ENCODE measurements at places on chromosomes 16 and 17.

DNA sequence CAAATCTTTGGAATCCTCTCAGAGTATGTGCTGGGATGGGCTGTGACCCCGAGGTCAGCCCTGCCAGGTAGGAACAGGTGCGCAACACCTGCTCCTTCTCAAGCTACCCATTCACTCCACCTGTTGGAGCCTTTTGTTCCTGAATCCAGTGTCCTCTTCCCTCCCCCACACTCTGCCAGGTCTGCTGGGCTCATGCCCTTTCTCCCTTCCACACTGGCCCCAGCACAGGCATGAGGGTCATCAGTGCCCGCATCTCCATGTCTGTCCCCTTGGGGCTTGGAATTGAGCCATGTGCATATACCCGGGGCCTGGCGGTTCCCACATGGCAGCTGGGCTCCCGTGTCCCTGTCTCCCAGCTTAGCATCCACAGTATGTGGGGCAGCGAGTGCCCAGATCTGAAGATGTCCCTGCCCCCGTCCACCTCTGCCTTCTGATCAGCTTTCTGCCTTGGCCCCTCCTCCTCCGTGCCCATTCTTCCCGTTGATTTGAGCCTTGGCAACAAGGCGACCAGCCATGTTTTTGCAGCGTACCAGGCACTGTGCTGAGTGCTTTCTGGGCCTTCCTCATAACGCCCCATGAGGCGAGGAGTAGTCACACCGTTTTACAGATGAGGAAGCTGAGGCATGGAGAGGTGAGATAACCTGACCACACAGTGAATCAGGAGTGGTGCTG lies 102.2 kb downstream of the RAP1GAP2 start:
- no peak for DNase-seq

DNA sequence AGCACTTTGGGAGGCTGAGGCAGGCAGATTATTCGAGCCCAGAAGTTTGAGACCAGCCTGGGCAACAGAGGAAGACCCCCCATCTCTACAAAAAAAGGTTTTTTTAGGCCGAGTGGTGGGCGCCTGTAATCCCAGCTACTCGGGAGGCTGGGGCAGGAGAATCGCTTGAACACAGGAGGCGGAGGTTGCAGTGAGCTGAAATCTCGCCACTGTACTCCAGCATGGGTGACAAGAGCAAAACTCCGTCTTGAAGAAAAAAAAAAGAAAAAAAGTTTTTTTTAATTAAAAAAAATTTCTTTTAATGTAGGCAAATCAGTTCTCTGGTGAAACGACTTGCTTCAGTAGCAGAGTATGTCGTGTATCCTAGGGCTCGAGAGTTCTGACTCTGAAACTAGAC lies 10.9 kb downstream of the HSD3B7 start:
- no peak for DNase-seq

- DNase-seq: no peak
Observed at GRCh38 chr17:5621026-5621425, 36.7 kb upstream of the NLRP1 start.

DNA sequence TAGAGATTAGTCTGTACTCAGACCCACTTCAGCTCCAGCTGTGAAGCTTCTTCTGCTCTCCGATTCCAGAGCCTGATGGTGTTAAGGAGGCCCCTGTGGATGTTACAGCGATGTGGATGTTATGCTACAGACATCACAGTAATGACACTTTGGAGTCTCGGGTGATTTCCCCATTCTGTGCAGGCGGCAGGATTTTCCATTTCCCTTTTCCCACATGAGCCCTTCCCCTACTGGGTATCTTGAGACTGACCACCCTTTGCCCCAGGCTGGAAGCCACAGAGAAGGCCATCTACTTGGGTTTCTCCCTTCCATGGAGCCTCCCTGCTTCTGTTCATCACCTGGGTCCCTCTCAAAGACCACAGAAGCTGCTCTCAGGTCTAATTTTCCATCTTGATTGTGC lies 78.3 kb downstream of the KCNJ12 start:
- DNase-seq: no peak

DNA sequence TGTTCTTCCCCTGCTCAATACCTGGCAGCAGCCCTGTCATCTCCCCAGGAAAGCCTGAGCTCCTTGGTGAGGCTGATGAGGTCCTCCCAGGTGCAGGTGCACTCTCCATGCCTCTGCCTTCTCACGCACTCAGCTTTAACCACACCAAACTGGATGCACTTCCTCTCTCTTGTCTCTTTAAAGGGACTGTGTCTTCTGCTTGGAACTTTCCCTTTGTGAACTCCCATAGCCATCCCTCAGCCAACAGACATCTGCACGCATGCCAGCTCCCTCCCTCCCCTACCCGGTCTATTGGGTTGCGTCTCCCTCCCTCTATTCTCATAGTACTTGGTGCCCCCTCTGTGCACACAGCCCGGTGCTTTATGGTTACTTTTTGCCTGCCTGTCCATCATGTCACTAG lies 231.2 kb downstream of the MSI2 start:
- DNase-seq: no peak

GRCh38 chr17:76642032-76642561 lies 1.5 kb downstream of the ST6GALNAC1 start:
- no peak for DNase-seq

All from adipocyte (in vitro differentiated cells).